Lower leg skin (tissue), 4 donors: ENCODE measurements at places on chromosomes 5 and 9. TPM values are rescaled to one million over a fixed set of nuclear protein-coding genes. Genes with fewer than 3 reads are reported as not detected.

- no peak for DNase-seq
Observed at GRCh38 chr5:36125868-36126267, 25.8 kb downstream of the LMBRD2 start.

RMRP gene
- total RNA-seq: 15,269 TPM

- DNase-seq: no peak
Observed at GRCh38 chr5:136001466-136001981, 27.3 kb upstream of the TGFBI start.

THBS4 gene
- 2.0 TPM for total RNA-seq

MYMK gene
- total RNA-seq: not detected

DNA sequence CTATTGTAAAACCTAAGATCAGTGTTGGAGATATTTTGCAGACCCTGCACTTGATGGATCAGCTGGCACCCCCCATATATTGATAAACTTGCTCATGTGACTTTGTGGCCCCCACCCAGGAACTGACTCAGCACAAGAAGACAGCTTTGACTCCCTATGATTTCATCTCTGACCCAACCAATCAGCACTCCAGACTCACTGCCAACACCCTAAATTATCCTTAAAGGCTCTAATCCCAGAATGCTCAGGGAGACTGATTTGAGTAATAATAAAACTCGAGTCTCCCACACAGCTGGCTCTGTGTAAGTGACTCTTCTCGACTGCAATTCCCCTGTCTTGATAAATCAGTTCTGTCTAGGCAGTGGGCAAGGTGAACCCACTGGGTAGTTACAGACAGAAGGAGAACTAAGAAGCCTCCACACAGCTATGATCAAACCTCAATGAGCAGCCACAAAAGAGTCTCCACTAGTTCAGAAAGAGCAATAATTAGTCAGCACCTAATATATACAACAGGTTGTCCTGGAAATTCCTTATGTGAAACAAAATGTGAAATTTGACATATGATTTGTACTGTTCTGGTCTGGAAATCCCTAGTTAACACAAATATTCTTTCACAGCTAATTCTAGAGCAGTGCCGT lies 52.2 kb downstream of the ACTL7B start:
- no peak for DNase-seq

NEUROG1 gene
- total RNA-seq: not detected

EIF4E1B gene
- total RNA-seq: not detected

VCAN gene
- 39.7 TPM for total RNA-seq

FBXO10 gene
- total RNA-seq: 5.5 TPM

DNA sequence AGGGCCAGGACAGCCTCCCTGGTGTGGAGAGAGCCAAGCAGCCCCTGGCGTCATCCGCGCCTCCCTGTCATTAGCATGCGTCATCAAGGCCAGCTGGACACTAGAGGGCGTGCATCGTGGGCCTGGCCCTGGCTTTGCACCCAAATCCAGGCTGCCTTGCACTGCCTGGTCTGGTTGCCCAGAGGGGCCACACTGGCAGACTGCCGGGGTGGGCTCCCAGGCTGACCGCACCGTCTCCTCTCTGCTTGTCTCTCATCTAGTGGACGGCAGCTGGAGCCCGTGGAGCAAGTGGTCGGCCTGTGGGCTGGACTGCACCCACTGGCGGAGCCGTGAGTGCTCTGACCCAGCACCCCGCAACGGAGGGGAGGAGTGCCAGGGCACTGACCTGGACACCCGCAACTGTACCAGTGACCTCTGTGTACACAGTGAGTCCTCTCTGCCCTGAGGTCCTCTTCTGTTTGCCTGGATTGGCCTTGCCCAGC lies 29.0 kb downstream of the HK3 start:
- DNase-seq: no peak

GRCh38 chr9:123305879-123306278 lies 37.5 kb upstream of the STRBP start:
- no peak for DNase-seq

DAPK1 gene
- total RNA-seq: 9.2 TPM

IFNK gene
- total RNA-seq: not detected

GRCh38 chr5:77852514-77853352 lies 76.6 kb upstream of the TBCA start:
- DNase-seq: no peak

DNA sequence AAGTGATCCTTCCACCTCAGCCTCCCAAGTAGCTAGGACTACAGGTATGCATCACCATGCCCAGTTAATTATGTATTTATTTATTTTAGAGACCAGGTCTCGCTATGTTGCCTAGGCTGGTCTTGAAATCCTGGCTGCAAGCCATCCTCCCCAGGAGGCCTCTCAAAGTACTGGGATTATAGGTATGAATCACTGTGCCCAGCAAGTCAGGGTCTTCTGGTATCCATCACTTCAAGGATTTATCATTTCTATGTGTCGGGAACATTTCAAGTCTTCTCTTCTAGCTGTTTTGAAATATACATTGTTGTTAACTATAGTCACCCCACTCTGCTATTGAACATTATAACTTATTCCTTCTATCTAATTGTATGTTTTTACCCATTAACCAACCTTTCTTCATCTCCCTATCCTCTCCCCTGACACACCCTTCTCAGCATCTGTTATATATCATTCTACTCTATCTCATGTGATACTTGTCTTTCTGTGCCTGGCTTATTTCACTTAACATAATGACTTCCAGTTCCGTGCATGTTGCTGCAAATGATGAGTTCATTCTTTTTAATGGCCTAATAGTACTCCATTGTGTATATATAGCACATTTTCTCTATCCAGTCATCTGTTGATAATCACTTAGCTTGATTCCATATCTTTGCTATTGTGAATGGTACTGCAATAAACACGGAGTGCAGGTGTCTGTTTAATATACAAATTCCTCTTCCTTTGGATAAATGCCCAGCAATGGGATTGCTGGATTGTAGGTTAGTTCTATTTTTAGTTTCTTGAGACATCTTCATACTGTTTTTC lies 26.4 kb downstream of the UTP15 start:
- no peak for DNase-seq

GNA14 gene
- total RNA-seq: 1.5 TPM

DNA sequence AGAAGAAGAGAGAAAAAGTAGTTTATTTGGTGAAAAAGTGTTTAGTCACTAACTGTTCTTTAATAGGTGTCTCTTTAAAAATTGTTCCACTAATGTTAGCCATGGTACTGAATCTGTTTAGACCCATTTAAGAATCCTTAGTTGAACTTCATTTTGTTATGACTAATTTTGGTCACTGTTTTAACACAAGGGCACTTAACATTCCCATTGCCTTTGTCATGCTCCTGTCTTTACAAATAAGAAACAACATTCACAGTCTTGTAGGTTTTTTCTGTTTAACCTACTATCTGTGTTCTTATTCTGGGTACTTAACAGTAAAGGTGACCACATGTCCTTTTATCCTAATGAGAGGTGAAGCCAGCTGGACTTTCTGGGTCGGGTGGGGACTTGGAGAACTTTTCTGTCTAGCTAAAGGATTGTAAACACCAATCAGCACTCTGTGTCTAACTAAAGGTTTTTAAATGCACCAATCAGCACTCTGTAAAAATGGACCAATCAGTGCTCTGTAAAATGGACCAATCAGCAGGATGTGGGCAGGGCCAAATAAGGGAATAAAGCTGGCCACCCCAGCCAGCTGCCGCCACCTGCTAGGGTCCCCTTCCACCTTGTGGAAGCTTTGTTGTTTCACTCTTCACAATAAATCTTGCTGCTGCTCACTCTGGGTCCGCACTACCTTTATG lies 116.7 kb downstream of the WDR70 start:
- no peak for DNase-seq

GRCh38 chr5:132179405-132179804 lies 48.2 kb downstream of the P4HA2 start:
- no peak for DNase-seq
